Activated CD8-positive, alpha-beta T cell treated with anti-CD3 and anti-CD28 coated beads, Interleukin-2, amount 10 ng/mL, durations not matched to agents 7 days and 5 days (primary cell): ENCODE measurements at places on chromosomes 3 and 15. TPM values are rescaled to one million over a fixed set of nuclear protein-coding genes. Genes with fewer than 3 reads are reported as not detected.

DNA sequence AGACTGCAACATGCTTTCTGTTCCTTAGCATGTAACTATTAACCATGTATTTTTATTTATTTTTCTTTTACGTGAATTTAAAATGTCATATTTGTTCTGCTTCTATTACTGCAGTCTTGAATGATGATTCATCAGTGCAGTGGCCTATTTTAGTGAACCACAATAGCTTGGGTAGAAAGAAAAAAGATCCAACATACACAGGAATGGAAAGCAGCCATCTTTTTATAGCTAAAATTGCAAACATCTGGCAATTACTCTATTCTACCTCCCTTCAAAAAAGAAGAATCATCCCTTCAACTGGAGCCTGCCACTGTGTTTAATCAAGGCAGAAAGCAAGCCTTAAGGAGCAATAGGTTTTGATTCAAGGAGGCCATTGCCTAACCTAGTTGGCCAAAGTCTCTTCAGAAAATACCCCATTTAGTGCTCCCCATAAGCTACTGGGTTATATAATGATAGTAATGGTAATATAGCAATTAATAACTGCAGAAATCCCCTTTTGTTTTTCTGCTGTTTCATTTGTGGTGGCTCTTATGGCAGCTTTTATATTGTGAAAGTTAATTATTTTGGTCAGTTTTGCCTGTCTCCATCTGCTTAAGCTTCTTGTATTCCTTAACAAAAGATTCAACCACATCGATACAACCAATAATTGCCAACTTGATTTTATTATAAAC lies 267.3 kb downstream of the LPP start:
- DNase-seq: no peak

GRCh38 chr3:126399351-126399735 lies 4.6 kb downstream of the CFAP100 start:
- DNase-seq: no peak

DNA sequence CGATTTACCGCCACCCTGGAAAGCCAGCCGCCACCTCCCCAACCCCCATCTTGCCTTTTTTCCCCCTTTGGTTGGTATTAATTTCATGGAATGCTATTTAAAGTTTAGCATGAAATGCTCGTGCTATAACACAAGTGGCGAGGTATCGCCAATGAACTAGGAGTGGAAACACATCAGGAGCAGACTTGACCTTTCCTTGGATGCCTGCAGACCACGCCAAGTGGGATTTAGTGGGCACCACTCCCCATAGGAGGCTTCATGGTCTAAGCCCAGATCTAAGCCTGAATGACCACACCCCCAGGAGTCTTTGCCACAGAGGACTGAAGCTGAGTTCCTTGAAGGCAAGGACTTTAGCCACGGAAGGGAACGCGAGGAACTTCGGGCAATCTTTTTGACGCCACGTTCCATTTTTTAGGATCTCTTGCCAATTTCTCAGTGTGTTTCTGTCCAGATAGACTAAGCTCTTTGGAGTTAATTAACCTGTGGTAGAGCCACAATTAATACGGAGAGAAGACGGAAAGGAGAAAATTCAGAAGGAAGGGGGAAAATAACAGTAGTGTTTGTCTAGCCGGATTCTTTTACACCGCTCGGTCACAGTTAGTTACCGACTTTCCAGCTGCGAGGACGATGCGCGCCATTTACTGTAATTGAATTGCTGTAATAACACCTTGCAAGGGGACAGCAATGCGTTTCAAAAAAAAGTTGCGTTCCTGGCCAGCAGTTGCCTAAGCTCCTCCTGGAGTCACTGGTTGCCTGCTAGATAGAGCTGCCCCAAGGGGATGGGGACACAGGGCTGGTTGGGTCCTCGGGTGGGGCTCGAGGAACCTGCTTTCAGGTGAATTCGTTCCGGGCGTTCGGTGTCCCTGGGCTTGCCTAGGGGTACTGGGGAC lies 37.1 kb downstream of the NR2F2 start:
- no peak for DNase-seq

- no peak for DNase-seq
Measured at GRCh38 chr3:66629982-66630368, 129.2 kb upstream of the LRIG1 start.

GRCh38 chr3:40975711-40976121 lies 223.6 kb upstream of the CTNNB1 start:
- DNase-seq: no peak

DNA sequence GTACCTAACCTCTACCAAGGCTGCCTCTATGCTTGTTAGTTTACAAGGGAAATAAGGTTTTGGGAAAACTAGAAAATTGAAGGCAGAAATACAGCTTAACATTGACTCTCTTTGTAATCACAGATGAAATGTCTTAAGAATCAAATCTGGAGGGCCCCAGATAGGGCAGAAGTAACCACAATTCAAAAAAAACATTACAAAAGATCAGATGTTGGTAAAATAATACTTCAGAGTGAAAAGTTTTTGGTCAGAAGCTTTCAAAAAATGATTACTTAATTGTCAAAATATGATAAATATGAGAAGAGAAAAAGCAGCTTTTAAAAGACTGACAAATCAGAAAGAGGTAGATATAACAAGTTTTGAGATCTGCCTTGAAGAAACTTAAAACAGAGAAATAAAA lies 425.1 kb upstream of the NECTIN3 start:
- no peak for DNase-seq

DNA sequence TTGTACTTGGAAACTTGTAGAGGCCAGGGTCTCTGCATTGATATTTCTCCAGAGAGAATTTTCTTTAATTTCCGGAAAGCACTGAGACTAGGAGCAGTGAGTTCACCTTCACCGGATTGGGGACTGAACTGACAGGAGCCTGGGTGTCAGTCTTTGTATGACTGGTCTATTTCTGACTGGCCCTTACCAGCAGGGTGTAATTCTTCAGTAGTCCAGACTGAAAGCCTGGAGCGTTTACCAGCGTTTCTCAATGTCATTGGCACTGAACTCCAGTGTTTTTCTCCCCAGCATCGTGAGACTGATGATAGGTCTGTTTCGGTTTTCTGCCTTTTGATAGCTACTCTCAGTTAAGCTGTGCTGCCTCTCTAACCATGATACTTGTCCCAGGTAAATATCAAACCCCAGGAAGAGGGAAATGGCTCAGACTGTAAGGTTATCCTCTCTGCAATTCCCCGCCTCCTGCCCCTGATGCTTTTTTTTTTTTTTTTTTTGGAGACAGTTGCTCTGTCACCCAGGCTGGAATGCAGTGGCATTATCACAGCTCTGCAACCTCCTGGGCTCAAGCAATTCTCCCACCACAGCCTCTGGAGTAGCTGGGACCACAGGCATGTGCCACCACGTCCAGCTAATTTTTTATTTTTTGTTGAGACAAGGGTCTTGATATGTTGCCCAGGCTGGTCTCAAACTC lies 103.6 kb downstream of the CACNA2D3 start:
- DNase-seq: no peak

The STRA6 gene
- total RNA-seq: not detected

The SLC25A38 gene
- 40.2 TPM for total RNA-seq

- no peak for DNase-seq
Measured at GRCh38 chr3:94251566-94251965, 188.7 kb downstream of the NSUN3 start.

DNA sequence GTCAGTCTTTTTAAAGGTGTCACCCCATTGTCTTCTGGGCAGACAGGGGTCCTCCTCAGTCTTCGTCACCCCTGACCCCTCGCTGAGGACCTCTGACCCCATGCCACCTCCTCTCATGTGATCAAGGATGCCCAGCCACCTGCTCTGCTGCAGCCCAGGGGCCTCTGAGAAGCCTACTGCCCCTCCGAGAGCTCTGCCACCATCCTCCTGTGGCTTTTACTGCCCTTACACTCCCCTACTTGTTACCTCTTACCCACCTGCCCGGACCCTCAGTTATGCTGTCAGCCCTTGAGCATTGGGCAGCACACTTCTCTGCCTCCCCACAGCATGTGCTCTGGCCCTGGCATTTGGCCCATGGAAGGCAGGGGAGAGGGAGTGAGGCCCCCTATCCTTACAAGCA lies 123.2 kb downstream of the LRRK1 start:
- DNase-seq: no peak

DNA sequence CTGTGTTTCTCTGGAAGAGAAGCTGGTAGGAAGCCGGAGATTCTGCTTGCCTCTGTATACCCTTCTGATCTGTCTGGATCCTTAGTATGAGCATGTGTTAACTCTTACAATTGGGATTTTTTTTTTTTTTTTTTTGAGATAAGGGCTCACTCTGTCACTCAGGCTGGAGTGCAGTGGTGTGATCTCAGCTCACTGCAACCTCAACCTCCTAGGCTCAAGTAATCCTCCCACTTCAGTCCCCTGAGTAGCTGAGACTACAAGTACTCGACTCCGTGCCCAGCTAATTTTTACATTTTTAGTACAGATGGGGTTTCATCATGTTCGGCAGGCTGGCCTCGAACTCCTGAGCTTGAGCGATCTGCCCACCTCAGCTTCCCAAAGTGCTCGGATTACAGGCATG lies 44.5 kb downstream of the RPN1 start:
- no peak for DNase-seq

The KNG1 gene
- not detected for total RNA-seq

DNA sequence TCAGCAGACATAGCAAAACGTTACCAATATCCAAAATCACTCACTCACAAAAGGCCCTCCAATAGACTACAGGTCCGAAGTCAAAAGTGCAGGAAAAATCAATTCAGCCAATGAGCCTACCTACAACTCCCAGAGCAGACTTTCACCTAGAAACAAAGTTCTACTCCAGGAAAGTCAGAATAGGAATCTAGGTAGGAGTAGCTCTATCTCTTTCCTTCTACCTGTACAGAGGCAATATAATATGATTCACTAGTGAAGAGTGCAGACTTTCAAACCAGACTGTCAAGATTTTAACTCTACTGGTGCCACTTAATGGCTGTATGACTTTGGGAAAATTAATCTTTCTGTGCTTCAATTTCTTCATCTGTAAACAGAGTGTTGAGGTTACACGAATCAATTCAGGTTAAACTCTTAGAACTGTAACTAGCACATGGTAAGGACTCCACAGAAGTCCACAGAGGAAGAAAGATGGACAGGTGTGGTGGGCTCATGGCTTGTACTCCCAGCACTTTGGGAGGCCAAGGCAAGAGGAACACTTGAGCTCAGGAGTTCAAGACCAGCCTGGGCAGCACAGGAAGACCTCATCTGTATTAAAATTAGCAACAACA lies 9.4 kb downstream of the DCUN1D1 start:
- DNase-seq: no peak
